Liver (tissue), 10 donors: ENCODE measurements at places on chromosomes 7 and 10. TPM values are rescaled to one million over a fixed set of nuclear protein-coding genes. Genes with fewer than 3 reads are reported as not detected.

The GTF2IRD1 gene
- total RNA-seq = 3.3 TPM

The BTBD16 gene
- total RNA-seq = 1.4 TPM

The H2BK1 gene
- total RNA-seq = not detected

The WDR37 gene
- 12.1 TPM for total RNA-seq

The FANK1 gene
- total RNA-seq = not detected

The NUB1 gene
- total RNA-seq = 27.9 TPM

The SLC29A4 gene
- 2.8 TPM for total RNA-seq

The FAM180A gene
- total RNA-seq = 10.5 TPM

The HILPDA gene
- 5.2 TPM for total RNA-seq
